ENCODE measurements at places on chromosomes 2 and 18.

DNA sequence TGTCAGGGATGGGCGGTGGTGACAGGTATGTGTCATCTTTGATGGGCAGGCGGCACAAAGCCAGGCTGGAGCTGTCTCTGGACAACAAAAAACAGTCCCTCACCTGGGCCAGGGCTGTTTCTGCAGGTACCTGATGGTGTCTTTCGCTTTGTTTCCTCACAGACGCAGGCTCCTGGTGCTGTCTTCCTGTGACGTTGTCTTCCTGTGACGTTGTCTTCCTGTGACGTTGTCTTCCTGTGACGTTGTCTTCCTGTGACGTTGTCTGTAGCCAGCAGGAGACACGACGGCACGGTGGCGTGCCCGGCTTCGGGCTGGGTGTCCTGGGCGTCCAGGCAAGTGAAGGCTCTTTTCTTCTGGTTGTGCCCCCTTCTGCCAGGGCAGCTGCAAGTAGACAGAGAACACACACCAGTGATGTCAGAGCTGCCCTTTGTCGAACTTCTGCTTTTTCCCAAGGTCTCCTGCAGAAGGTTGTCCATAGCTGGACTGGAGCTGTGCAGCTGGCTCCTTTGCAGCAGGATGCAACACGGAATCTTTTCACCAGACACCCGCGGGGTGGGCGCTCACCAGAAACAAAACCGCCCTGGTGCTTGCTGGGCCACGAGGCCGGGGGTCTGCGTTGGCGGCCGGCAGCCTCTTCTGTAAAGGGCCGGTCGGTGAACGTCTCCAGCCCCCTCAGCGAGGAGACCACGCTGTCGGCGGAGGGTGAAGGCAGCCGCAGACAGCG is 21.1 kb downstream of the GPR35 start:
- no peak for DNase-seq

GRCh38 chr2:241865416-241865956 is 4.0 kb upstream of the RTP5 start:
- DNase-seq: no peak

GRCh38 chr2:222232372-222232771 is 66.4 kb downstream of the PAX3 start:
- DNase-seq: no peak

- peak; percentile 69 for DNase-seq
Measured at GRCh38 chr2:195658541-195658890, 1.5 kb downstream of the SLC39A10 start.

GRCh38 chr2:179180242-179180641 is 84.4 kb downstream of the SESTD1 start:
- no peak for DNase-seq

Measured in adipocyte (in vitro differentiated cells).